CD4-positive, alpha-beta memory T cell (primary cell): ENCODE measurements at places on chromosomes 3 and 15. TPM values are rescaled to one million over a fixed set of nuclear protein-coding genes. Genes with fewer than 3 reads are reported as not detected.

GOLGA8S gene
- 0.30 TPM for total RNA-seq

MUC13 gene
- total RNA-seq: not detected

GOLGA6A gene
- 0.17 TPM for total RNA-seq

PLCH1 gene
- total RNA-seq: not detected

ISG20 gene
- 144 TPM for total RNA-seq

ZKSCAN7 gene
- total RNA-seq: 4.2 TPM

IL17RE gene
- total RNA-seq: 2.4 TPM

GRCh38 chr15:37550360-37551024, 383.9 kb upstream of the TMCO5A start:
- no peak overlapping the region for H3K27ac ChIP-seq
- H3K27me3 ChIP-seq: no peaks in the 10 kb centered on the region
- DNase-seq: peak; percentile 25
- no peaks in the 10 kb centered on the region for H3K36me3 ChIP-seq

- no peaks in the 10 kb centered on the region for H3K27me3 ChIP-seq
- no peaks in the 10 kb centered on the region for H3K36me3 ChIP-seq
- no peaks in the 10 kb centered on the region for H3K4me1 ChIP-seq
- no peak overlapping the region for H3K27ac ChIP-seq
- DNase-seq: no peak
Observed at GRCh38 chr3:135383301-135383700, 582.2 kb upstream of the PPP2R3A start.

DNA sequence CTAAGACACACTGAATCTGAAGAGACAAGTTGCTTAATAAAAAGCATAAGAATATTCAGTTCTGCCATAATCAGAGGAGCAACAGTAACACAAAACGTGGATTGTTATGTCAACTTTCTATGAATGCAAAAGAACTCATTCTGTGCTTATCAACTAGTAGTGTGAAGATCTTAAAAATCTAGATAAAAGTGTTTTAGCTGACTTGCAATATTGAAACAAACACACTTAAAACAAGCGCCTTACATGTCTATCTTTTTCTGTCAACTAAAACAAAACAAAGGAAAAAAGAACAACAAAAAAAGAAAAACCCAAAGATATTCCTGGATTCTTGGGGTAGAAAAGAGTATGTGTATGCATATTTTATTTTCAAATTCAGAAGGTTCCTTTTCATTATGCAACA, 37.7 kb downstream of the TASOR start:
- no peak overlapping the region for H3K4me3 ChIP-seq

DNA sequence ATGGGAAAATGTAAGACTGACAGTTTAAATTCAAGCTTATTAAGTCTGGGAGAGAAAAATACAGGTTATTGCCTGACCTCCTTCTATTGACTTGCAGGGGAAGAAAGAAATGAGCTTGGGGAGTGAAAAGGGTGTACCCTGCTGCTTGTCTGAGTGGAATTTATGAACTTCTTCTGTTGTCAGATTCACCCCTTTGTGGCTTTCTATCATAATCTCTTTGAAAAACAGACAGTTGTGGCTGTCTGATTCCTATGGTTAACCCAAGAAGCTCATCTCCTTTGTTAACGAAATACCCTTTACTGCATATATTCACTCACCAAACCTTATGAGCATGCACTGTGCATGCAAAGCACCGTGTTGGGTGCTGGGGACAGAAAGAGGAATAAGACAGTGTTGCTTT, 22.5 kb downstream of the GPD1L start:
- no peaks in the 10 kb centered on the region for H3K36me3 ChIP-seq
- no peak overlapping the region for H3K27ac ChIP-seq
- no peak for DNase-seq
- H3K4me1 ChIP-seq: no peaks in the 10 kb centered on the region

- no peak for DNase-seq
- no peak overlapping the region for H3K4me3 ChIP-seq
- H3K36me3 ChIP-seq: no peaks in the 10 kb centered on the region
- H3K27me3 ChIP-seq: no peaks in the 10 kb centered on the region
- H3K4me1 ChIP-seq: no peaks in the 10 kb centered on the region
- no peak overlapping the region for H3K27ac ChIP-seq
Observed at GRCh38 chr3:132161608-132162007, 126.8 kb upstream of the CPNE4 start.

GRCh38 chr3:178669022-178669601, 132.9 kb downstream of the KCNMB2 start:
- DNase-seq: no peak
- H3K4me1 ChIP-seq: no peaks in the 10 kb centered on the region
- H3K27me3 ChIP-seq: no peaks in the 10 kb centered on the region
- H3K4me3 ChIP-seq: no peak overlapping the region
- H3K36me3 ChIP-seq: no peaks in the 10 kb centered on the region

DNA sequence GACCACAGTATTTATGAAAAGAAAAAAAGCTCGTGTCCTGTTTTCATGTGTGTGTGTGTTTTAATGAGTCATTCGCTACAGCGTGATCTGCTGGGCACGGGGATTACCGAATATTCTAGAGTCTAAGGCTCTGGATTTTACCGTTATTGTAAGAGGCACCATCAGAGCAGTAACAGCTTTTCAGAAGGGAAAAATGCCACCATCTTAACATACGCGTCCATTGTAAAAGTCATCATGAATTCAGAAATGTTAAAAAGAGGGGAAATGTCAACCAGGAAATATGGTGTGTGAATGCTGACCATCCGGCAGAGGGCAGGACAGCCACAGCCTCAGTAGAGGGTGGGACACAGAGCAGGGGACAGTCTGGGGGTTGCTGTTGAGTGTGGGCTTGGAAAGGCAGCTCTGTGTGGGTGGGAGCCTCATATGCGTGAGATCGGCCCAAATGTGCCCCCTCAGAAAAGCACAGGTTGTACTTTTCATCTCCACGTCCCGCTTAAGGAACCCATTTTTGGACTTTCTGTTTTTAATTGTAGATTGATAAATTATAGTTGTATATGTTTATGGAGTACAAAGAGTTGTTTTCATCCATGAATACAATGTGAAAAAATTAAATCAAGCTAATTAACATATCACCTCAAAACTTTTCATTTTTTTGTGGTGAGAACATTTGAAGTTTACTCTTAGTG, 69.6 kb downstream of the ASB7 start:
- no peak overlapping the region for H3K27ac ChIP-seq
- no peaks in the 10 kb centered on the region for H3K36me3 ChIP-seq
- no peak overlapping the region for H3K4me3 ChIP-seq
- H3K27me3 ChIP-seq: no peaks in the 10 kb centered on the region

- no peaks in the 10 kb centered on the region for H3K4me1 ChIP-seq
- H3K27me3 ChIP-seq: no peaks in the 10 kb centered on the region
- DNase-seq: no peak
- no peak overlapping the region for H3K27ac ChIP-seq
- no peaks in the 10 kb centered on the region for H3K36me3 ChIP-seq
Observed at GRCh38 chr3:184455991-184456390, 76.1 kb downstream of the CHRD start.

- H3K36me3 ChIP-seq: peaks cover 20% of the 10 kb centered on the region
- H3K4me1 ChIP-seq: peaks cover 97% of the 10 kb centered on the region
- no peaks in the 10 kb centered on the region for H3K27me3 ChIP-seq
- H3K4me3 ChIP-seq: no peak overlapping the region
Observed at GRCh38 chr3:63976161-63976871, 47.0 kb downstream of the PSMD6 start.

DNA sequence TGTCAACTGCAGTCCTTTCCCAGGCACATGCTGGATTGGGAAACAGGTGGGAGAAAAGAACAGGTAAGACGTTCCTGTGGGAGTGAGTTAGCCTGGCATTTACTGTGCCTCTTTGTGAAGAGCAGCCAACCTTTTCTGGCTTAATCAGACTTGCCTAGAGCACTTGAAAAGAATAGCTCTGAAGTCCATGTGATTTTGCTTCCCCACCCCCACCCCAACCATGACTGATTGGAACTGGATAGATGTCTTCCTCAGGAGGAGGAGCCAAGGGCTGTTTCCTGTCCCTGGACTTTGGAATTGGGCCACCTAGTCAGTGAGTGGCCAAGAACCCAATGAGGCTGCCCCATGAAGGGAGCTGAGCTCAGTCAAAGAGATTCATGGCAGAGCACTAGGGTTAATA, 4.7 kb upstream of the TMEM41A start:
- peaks cover 5% of the 10 kb centered on the region for H3K4me1 ChIP-seq
- H3K36me3 ChIP-seq: no peaks in the 10 kb centered on the region
- H3K4me3 ChIP-seq: no peak overlapping the region
- no peak for DNase-seq
- H3K27me3 ChIP-seq: no peaks in the 10 kb centered on the region

DNA sequence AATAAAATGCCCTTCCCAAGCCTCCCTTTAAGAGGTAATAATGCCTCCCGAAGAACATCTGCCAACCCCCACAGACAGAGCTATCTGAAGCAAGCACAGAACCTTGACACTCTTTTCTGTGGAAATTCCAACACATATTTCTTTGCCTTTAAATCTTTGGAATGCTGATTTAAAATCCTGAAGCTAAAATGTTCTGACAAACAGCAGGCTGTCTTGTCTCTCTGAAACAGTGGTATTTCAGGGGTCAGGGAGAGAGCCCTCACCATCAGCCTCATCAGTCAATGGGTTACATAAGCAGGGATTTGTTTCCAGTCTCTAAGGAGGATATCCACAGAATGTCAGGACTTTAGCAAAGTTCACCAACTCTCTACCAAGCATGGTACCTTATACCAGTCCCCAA, 27.8 kb upstream of the ARHGEF3 start:
- H3K27ac ChIP-seq: no peak overlapping the region
- H3K4me1 ChIP-seq: peaks cover 31% of the 10 kb centered on the region
- no peak overlapping the region for H3K4me3 ChIP-seq
- no peaks in the 10 kb centered on the region for H3K36me3 ChIP-seq
- H3K27me3 ChIP-seq: no peaks in the 10 kb centered on the region
- no peak for DNase-seq

GRCh38 chr15:99427210-99427609, 138.6 kb upstream of the MEF2A start:
- H3K36me3 ChIP-seq: no peaks in the 10 kb centered on the region
- H3K4me3 ChIP-seq: no peak overlapping the region
- no peak overlapping the region for H3K27ac ChIP-seq
- no peak for DNase-seq
- no peaks in the 10 kb centered on the region for H3K27me3 ChIP-seq

GRCh38 chr3:151686257-151686656, 47.5 kb upstream of the AADACL2 start:
- H3K36me3 ChIP-seq: no peaks in the 10 kb centered on the region
- no peaks in the 10 kb centered on the region for H3K27me3 ChIP-seq
- no peaks in the 10 kb centered on the region for H3K4me1 ChIP-seq
- no peak for DNase-seq
- H3K27ac ChIP-seq: no peak overlapping the region
- no peak overlapping the region for H3K4me3 ChIP-seq

GRCh38 chr15:74136814-74137536, 6.6 kb downstream of the ISLR2 start:
- no peak overlapping the region for H3K27ac ChIP-seq
- no peak overlapping the region for H3K4me3 ChIP-seq
- no peaks in the 10 kb centered on the region for H3K36me3 ChIP-seq
- no peak for DNase-seq
- H3K27me3 ChIP-seq: peaks cover 28% of the 10 kb centered on the region
- H3K4me1 ChIP-seq: peaks cover 15% of the 10 kb centered on the region

DNA sequence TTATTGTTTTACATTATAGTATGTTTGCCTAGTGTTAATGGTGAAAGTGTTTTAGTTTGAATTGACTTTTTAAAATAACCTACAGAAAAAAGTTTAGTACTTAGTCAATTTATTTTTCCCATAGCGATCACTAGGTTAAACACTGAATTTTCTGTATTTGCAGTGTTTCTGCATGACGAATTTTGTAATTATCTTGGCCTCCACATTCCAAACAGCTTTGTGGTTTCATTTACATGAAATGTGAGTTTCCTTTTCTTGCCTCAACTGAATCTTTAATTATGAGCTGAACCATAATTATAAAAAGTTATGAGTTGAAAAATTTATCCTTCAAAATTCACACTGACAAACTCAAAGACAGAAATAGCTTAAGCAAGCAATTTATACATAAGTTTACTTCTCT, 235.5 kb downstream of the CTNNB1 start:
- H3K27ac ChIP-seq: no peak overlapping the region
- no peaks in the 10 kb centered on the region for H3K4me1 ChIP-seq
- no peak for DNase-seq
- no peaks in the 10 kb centered on the region for H3K27me3 ChIP-seq

- no peaks in the 10 kb centered on the region for H3K36me3 ChIP-seq
- no peaks in the 10 kb centered on the region for H3K27me3 ChIP-seq
- no peak for DNase-seq
Observed at GRCh38 chr3:140165781-140166180, 230.8 kb downstream of the CLSTN2 start.

DNA sequence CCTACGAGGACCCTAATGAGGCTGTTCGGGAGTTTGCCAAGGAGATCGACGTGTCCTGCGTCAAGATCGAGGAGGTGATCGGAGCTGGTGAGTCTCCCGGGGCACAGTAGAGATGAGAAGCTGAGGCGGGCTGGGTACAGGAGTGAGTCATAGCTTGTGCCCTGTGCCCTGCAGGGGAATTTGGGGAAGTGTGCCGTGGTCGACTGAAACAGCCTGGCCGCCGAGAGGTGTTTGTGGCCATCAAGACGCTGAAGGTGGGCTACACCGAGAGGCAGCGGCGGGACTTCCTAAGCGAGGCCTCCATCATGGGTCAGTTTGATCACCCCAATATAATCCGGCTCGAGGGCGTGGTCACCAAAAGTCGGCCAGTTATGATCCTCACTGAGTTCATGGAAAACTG, 17.9 kb downstream of the EPHB3 start:
- no peaks in the 10 kb centered on the region for H3K36me3 ChIP-seq
- no peak for DNase-seq
- H3K4me3 ChIP-seq: no peak overlapping the region

DNA sequence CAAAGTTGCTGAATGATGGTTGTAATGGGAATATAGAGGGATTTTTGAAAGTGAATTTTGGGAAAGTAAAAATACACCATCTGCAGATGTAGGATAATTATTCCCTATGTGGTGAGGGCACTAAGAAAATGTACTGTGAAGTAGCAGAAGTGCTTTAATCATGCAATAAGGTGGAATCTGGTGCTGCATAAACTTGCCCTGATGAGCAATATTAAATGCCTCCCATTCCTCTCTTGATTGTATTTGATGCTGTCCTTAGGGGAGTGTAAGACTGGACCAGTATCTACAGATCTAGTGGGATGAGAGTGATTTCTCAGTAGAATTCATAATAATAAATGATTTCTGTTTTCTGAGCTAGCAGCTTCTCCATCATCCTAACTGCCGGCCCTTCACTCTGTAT, 47.7 kb upstream of the ATP2C1 start:
- peaks cover 14% of the 10 kb centered on the region for H3K4me1 ChIP-seq
- no peaks in the 10 kb centered on the region for H3K27me3 ChIP-seq
- no peak overlapping the region for H3K27ac ChIP-seq
- H3K36me3 ChIP-seq: no peaks in the 10 kb centered on the region

DNA sequence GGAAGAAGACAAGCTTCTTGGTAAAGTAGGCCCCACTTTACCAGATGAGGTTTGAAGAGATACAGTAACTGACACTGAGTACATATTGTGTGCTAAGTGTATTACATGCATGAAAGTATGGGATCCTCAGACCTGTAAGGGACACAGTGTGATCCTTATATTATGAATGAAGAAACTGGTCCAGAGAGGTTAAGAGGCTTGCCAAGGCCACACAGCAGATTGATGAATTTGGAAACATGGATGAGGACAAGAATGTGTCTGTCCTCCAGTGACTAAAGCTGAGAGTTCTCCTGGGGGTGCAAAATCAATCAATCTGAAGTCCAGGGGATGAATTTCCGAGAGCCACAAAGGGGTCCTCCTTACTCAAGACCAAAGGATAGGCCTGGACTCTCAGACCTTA, 31.4 kb upstream of the MRPS22 start:
- no peak overlapping the region for H3K27ac ChIP-seq
- no peaks in the 10 kb centered on the region for H3K4me1 ChIP-seq
- no peaks in the 10 kb centered on the region for H3K27me3 ChIP-seq
- H3K4me3 ChIP-seq: no peak overlapping the region
- H3K36me3 ChIP-seq: no peaks in the 10 kb centered on the region
